ENCODE measurements at places on chromosomes 3 and 15.

GRCh38 chr3:57464801-57465200, 79.3 kb downstream of the DNAH12 start:
- DNase-seq: no peak

DNA sequence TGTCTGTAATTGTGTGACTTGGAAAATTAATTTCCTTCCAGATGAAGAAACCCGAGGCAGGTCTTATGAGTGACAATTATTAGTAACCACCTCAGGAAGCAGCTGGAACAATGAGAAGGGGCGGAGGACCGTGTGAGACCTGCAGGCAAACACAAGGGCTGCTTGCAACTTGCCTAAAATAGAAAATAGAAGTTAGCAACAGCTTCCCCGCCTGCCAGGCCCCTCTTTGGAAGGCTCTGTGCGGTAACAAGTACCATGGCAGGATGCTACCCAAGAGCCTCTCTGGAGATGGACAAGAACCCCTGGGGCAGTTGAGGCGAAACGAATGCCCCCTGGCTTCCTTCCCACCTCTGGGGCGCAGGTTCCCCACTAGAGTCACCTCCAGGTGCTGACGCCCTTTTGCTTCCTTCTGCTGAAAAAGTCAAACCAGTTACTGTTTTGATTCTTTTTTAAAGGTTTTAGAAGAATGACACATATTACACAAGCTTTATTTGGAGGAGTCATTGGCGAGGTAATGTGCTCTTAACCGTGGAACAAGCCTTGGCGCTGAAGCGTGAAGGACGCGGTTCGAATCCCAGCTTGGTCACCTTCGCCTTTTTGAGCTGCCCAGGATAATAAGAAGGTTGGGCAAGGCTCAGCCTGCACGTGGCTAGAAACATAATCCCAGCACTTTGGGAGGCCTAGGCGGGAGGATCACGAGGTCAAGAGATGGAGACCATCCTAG, 47.0 kb upstream of the SYNM start:
- DNase-seq: no peak

GRCh38 chr3:42010530-42010929, 48.6 kb upstream of the ULK4 start:
- DNase-seq: no peak

DNA sequence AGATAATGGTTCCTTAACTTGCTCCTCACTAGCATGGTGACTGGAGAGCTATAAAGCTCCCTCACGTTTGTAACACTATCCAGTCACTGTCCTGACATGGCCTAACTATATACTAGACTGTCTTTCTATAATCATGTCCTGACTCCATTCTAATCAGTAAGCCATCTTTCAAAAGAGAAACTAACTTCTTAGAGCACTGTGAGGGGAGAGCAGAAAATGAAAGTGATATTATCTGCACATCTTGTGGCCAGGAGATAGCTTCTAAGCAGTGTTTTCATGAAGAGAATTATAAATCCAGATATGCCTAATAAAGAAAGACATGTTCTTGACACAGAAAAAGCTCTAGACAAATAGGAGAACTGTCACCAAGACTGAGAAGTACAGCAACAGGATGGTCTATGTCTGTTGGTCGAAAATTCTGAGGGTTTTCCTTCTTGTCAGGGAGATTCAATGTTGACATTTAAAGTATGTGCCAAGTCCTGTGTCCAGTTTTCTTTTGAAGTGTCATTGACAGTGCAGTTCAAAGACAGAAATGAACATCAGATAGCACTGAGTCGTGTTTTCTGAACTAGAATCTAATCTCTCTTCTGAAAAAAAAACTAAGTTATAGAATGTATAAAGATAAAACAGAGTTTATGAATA, 230.6 kb upstream of the PEX5L start:
- DNase-seq: no peak

DNA sequence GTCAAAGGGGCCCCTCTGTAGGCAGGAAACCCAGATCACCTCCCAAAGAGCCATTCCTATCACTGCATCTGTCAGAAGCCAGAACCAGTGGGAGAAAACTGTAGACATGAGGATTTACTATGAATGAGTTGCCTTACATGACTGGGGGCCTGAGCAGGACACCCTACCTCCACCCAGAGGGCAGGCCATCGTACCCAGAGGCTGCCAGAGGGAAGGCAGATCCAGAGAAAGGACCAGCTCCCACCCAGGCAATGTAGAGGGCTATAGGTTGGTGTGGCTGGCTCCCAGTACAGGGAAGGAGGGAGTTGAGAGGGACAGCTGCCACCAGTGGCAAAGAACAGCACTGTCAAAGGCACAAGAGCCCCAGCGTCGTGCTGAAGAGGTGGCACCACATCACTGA, 233.2 kb downstream of the OCA2 start:
- DNase-seq: no peak

- peak; percentile 85 for DNase-seq
Observed at GRCh38 chr3:40452876-40453730, 4.0 kb upstream of the RPL14 start.

DNA sequence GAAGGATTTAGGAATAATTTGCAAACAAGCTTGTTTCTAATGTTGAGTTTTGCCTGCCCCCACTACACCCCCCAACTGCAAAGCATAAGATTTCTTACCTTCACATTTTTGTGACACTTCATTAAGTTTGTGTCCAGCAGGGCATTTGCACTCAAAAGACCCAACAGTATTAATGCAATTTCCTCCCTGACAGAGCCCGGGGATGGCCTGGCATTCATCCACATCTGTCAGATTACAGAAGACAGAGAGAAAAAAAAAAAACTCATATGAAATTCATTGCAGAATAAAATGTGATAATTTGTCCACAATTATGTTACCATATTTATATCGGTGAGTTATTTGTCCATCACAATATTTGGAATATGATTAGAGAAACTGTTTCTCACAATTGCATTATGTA, 111.5 kb downstream of the FBN1 start:
- DNase-seq: no peak

DNA sequence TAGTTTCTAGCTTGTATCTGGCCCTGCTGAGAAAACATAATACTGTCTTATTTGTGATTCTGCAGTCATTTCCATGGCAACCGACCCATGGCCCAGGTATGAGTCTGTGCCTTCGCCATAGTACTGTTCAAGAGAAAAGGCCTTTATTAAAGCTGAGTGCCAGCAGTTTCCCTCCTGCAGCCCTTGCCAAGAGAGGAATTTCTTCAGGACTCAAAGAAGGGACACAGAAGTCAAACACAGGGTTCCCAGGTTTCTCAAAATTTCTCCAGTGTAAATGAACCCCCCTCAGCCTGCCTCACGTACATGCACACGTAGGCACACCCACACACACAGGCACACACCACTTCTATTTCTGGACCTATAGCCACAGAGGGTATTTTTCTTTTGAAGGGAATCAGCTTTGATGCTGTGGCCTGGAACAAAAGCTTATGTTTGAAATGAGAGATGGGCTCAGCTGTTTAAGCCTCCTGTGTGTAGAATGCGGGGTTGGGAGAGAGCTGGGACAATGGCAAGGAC, 269.2 kb downstream of the PDCD6IP start:
- DNase-seq: no peak

GRCh38 chr15:35547775-35548364, 1.9 kb upstream of the DPH6 start:
- DNase-seq: no peak

DNA sequence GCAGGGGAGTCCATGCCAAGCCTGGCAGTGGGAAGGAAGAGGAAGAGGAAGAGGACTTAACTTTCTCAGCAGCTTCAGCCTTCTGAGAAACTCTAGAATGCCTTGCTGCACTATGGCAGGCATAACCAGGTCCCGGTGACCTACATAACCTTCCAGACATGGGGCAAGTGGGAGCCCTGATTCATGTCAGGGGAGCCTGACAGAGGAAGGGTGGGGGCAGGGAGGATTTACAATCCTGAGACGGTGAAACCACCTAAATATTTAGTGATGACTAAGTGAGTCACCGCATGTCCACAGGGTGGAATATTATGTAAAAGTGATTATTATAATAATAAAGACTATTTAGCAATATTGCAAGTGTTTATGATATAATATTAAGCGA, 46.7 kb downstream of the AMOTL2 start:
- no peak for DNase-seq

All from NCI-H187 (cell line).